ENCODE measurements at places on chromosomes 3 and 15.
A peak's percentile ranks its signal among the peaks of the same experiment; 100 is the strongest.

DNA sequence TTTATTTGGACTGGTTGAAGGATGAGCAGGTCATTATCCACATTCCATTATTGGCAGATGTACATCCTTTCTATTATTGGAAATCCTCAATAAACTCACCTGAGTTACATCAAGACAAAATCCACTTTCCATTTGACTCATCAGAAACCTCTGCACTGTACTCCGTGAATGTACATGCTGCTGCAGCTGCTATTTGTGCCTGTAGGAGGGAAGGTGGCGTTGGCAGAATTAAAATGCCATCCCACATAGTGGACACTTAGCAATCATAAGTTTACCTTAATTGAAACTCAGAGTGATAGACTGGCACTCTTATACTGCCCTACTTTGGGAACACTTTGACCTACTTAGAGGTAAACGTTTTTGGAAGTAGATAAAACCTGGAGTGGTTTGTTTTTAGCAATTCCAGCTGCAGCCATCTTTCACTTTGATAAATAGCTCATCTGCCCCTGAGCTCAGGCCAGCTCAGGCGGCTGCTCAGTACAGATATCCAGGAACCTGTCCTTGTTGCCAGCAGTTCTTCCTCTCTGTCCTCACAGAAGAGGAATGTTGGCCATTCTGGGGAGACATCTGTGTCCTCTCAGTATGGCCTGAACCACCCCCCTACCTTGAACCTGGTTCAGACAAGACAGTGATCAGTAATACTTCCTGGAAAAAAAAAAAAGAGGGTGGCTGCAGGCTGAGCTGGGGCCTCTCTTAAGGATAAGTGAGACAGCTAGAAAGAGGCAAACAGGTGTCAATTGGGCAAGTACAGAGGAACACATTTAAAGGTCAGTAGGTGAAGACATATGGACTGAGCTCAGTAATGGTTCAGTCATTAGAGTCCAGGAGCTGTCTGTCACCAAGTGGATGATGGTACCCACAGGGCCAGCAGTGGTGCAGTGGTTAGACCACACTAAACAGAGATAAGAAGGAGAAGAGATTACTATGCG is 153.4 kb upstream of the UMPS start:
- DNase-seq = no peak

DNA sequence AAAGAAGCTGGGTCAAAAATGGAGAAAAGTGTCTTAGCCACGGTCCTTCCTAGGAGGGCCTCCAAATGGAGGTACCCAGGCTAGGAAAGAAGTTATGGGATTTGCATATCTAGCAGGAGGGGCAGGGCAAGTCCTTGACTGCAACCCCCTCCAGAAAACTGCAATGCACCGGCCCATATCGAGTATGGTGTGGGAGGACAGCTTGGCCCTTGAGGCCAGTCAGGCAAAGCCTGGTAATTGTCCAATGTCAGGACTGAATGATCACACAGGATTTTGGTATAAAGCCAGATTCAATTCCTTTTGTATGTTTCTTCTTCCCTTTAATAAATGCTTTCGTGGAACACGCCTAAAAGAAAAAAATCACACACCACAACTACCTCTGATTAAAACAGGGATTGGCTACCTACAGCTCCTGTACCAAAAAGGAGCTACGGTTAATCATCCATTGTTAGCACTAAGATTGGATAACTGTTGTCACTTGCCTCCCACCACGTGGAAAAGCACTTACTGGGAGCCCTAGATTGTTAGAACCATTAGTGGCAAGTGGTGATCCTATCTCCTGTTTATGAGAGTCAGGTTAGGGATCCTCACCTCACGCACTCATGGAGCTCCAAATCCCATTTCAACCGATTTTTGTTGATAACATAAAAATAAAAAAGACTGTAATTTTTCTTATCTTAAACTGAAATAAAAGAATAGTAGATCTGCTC is 1.2 kb downstream of the ZNF770 start:
- no peak for DNase-seq

DNA sequence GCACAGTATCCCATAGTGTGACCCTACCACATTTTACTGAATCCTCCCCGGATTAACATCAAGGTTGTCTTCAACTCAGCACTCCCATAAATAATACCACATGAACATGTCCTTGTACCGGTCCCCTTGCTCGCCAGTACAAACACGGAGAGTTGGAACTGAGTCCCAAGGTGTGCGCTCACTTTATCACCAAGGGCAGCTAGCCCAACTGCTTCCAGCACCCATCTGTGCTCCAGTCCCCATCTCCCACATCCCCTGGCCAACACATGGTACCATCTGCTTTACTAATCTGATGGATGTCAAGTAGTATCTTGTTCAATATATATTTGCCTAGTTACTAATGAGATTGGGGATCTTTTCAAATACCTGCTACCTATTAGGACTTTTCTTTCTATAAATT is 64.7 kb downstream of the ISG20 start:
- DNase-seq = no peak

GRCh38 chr15:39854161-39854560 is 65.9 kb downstream of the GPR176 start:
- no peak for DNase-seq

GRCh38 chr3:149816311-149816710 is 3.3 kb downstream of the RNF13 start:
- DNase-seq = no peak

DNA sequence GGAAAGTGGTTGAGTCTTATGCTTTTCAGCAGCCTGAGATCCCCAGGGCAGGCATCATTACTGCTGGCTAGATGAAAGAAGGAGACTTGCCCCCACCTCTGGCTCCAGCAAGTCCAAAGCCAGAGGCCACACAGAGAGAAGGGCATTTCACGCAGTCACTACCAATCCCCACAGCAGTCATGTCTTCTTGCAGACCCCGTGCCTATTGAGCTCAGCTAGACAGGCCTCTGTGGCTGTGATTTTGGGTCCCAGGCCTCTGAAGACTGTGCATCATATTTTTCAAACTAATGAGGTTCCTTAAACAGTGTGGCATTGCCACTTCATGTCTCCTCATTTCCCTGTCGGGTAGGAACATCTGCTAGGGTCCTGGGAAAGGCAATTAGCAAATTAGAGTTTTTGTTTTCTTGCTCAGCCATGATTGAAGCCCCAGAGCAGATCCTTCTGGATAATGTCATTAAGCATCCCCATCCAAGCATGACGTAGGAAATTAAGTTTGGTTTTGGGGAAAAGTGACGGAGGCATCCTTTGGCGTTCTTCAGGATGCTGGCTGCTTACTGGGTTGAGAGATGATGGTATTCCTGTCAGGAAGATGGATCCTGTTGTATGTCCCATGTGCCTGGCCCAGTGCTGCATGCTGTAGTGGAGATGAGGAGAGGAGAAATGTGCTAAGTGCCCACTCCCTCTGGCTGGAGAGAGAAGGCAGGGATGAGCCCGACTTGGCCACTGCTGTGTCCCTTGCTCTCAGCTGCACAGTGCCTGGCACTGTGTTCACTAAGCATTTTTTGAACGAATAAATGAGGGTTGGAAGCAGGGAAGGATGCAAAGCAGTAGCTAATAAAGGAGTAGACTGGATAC is 7.0 kb downstream of the SPSB4 start:
- no peak for DNase-seq

GRCh38 chr3:56125358-56126005 is 342.8 kb downstream of the ERC2 start:
- no peak for DNase-seq

DNA sequence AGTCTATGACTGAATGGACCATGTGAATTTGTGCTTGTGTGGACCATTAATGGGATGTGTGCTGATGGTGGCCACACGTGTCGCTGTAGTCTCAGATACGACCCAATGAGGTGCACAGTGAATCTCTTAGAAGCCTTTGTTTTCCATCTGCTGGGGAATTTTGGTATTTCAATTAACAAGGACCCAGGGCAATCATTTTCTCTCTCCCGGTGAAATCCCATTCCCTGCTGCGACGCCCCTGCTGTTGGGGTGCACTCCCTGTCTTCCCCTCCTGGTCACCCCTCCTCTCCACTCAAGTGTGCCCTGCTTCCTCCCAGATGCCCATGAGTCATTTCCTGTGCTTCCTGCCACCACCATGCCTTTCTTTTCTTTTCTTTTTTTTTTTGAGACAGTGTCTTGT is 32.7 kb downstream of the EBLN2 start:
- DNase-seq = no peak

DNA sequence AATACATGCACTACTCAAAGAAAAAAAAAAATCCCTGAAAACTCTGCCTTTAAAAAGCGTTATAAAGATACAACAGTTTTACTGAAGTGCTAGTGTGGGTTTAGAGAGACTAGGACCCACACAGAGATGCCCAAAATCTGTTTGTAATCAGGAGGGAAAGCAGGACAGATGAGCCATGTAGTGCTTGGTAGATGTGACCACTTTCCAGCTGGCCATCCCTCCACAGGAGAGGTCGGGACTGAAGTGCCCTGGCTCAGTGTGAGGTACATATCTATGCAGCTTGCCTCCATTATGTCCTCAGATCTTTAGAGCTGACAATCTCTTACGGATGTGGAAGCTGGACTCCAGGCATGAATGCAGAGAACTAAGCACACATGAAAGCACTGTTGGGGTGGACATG is 57.5 kb upstream of the NANOGP8 start:
- DNase-seq = no peak

- no peak for DNase-seq
Measured at GRCh38 chr3:115332998-115333397, 185.9 kb upstream of the ZBTB20 start.

DNA sequence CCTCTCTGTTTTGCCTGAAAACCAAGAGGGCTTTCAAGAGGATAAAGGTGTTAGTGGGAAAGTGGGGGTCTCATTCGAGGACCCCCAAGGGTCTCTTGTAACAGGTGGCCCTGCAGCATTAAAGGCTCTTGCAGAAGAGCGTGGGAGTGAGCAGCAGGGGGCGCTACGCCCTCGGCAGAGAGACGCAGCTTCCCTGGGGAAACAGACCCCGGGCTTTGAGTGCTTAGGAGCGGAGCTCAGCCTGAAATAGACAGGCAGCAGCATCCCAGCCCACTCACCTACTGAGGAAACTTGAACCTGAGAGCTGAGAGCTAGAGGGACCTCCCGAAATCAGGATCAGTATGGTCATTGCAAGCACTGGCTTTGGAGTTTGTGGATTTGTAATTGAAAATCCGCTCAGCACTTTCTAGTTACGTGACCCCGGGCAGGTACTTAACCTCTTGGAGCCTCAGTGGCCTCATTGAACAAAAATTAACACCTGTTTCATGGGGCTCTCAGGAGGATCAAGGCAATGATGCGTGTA is 25.7 kb downstream of the RPLP1 start:
- DNase-seq = peak; percentile 45

GRCh38 chr3:102148598-102149337 is 286.0 kb upstream of the ZPLD1 start:
- no peak for DNase-seq

- DNase-seq = no peak
Measured at GRCh38 chr15:76286271-76286879, 24.9 kb downstream of the ETFA start.

DNA sequence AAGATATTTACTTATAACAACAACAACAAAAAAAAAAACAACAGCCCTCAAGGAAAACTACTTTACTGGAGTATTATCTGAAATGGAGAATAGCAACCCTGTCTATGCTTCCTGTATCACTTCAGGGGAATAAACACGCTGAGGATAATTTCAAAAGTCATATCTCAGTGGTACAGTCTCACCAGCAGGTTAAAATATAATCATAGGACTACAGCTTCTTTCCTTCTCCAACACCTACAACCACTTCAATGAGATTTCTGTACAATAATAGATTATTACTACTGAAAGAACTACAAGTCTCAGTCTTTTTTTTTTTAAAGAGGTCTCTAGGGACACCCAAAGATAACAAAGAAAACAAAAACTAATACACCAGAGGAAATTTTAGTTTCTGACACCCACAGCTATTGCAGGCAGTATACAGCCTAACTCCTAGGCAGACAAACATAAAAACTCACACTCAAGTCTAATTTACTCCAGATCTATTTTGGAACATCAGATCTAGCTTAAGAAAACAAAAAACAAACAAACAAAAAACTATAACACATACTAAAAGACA is 268.2 kb downstream of the BCHE start:
- no peak for DNase-seq

- no peak for DNase-seq
Measured at GRCh38 chr3:15258720-15259119, 52.7 kb downstream of the CAPN7 start.

DNA sequence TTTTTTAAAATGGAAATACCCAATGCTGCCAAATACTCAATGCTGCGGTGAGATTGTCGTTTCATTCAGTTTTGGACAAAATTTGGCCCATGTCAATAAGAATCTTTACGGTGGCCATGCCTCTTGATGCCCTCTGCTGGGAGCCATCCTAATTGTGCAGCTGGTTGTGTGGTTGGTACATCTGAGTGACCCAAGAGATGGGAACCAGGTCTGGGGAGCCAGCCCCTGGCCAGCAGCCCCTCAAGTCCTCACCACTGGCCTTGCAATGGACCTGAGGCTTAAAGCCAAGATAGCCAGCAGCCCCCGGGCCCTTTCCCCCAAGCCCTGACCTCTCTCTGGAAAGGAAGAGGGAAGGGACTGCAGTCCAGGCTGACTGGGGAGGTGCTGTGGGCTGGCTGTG is 36.4 kb upstream of the ESYT3 start:
- DNase-seq = no peak

DNA sequence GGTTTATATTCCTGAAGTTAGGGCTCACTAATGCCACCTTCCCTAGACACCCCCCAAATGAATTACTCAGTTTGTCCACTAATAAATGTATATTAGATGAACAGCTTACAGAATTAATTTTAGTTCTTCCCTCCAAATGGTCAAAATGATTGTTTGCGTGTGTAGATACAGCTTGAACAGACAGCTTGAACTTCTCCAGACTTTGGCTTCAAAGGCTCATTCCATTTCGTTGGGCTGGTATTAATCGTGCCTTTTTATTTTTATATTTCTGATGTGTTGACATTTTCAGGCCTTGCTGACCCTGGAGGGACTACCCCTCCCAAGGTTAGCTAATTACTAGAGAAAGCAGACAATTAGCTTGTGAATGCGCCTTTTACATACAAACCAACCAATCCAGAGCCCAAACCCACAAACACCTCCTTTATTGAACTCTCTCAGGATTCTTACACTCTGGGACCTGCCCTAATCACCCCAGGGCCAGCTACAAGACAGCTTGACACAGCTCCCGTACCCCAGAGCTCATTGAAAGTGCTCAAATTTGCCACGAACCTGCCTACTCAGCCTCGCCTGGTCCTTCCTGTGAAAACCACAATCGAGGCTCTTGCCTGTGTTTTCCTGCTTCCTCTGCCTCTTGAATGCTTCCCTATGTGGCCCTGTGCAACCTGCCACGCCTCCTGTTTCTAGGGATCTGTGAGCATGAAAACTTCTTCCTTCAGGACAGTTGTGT is 40.3 kb downstream of the RPL22L1 start:
- no peak for DNase-seq

DNA sequence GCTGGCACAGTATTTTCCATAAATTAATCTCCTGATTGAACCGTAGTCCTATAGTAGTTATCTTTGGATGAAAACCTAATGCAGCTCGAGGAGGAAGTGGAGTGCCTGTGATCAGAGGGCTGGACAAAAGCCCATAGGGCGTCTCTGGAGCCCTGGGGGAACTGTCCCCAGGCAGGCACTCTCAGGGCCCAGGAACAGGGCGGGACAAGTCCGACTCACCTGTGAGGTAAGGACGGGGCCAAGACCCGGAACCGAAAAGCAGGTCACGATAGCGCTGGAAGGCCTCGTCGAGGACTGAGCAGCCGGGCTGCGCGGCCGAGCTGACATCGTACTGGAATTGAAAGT is 341 bp downstream of the HEXA start:
- no peak for DNase-seq

GRCh38 chr3:136882571-136882970 is 20.6 kb downstream of the NCK1 start:
- DNase-seq = no peak

GRCh38 chr3:118406562-118406961 is 628.1 kb downstream of the IGSF11 start:
- no peak for DNase-seq

GRCh38 chr15:57384816-57385215 is 8.5 kb downstream of the CGNL1 start:
- no peak for DNase-seq
